Epithelial cell of proximal tubule (primary cell): ENCODE measurements at places on chromosomes 11 and 22. TPM values are rescaled to one million over a fixed set of nuclear protein-coding genes. Genes with fewer than 3 reads are reported as not detected.

SLC15A3 gene
- 0.43 and 0.86 TPM in 2 replicates for total RNA-seq

HEPHL1 gene
- not detected in 2 replicates for total RNA-seq

DNA sequence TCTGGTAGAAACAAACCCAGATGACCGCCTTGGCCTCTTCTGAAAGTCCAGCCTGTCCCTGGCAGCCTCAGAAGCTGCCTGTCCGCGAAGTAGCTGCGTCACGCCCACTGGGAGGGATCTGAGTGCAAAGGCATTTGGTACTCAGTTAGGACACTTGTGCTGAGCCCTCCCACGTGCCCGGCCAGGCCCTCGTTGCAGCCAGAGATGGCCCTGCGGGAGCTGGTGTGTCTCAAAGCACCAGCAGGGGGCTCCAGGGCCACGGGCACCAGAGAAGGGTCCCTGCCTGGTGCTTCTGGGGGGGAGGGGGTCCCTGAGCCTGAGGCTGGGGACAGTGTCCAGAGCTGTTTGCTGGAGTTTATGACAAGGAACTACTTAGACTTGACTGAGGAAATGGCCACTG, 5.8 kb downstream of the SELENOO start:
- no peak for DNase-seq

DNA sequence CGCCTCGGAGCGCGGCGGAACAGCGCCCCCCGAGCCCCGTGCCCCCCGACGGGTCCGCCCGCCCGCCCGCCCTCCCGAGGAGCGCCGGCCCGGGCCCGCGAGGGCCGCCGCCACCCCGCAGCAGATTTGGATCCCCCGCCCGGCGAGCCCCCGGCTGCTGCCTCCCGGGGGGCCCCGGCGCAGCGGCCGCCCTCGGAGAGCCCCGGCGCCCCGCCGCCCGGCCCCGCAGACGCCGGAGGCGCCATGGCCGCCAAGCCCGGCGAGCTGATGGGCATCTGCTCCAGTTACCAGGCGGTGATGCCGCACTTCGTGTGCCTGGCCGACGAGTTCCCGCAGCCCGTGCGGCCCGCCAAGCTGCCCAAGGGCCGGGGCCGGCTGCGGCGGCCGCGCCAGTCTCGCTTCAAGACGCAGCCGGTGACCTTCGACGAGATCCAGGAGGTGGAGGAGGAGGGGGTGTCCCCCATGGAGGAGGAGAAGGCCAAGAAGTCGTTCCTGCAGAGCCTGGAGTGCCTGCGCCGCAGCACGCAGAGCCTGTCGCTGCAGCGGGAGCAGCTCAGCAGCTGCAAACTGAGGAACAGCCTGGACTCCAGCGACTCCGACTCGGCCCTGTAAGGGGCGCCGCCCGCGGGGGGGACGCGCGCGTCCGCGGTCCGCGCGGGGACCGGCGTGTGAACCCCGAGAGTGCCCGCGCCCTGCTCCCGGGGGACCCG, 380 bp downstream of the C11orf96 start:
- no peak for DNase-seq

DNA sequence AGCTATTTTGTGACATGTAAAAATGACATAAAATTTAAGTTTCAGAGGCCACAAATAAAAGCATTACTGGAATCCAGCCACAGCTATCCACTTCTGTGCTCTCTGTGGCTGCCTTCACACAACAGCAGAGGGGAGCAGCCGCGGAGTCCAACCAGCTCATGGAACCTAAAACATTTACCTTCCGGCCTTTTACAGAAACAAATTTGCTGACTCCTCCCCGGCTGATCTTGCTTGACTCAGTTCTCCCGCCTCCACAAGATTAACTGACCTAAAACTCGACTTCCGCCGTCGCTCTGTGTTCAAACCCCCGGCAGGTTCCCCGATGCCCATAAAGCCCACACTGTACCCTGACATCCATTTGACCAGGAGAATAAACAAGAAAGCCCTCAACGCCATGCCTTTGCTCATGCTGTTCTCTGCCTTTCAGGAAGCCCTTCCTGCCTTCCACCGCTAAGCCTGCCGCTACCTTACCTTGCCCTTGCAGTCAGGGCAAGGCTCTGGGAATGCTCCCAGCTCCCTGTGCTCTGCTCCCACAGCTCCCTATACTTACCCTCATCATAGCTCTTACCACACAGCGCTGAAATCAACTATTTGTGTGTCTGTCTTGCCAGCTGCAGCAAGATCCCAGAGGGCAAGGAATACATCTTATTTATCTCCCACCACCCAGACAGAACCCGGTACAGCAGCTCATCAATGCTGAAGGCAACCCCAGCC, 35.4 kb downstream of the MICAL3 start:
- DNase-seq, result no peak
